Mesothelial cell of epicardium (in vitro differentiated cells): ENCODE measurements at places on chromosomes 3 and 15. TPM values are rescaled to one million over a fixed set of nuclear protein-coding genes. Genes with fewer than 3 reads are reported as not detected.

GRCh38 chr3:105140899-105141367 lies 225.8 kb upstream of the ALCAM start:
- no peak overlapping the region for H3K4me3 ChIP-seq
- no peaks in the 10 kb centered on the region for H3K36me3 ChIP-seq
- no peaks in the 10 kb centered on the region for H3K27me3 ChIP-seq
- no peak for DNase-seq
- peaks cover 5% of the 10 kb centered on the region for H3K4me1 ChIP-seq
- H3K27ac ChIP-seq, result no peak overlapping the region

Gene EFHB
- 1.0 to 2.7 TPM (median 1.1 TPM) in 3 replicates for total RNA-seq

GRCh38 chr15:82621970-82622369 lies 25.2 kb downstream of the CPEB1 start:
- no peak for DNase-seq
- H3K4me1 ChIP-seq, result no peaks in the 10 kb centered on the region
- no peak overlapping the region for H3K27ac ChIP-seq
- no peaks in the 10 kb centered on the region for H3K36me3 ChIP-seq
- peaks cover 23% of the 10 kb centered on the region for H3K27me3 ChIP-seq

DNA sequence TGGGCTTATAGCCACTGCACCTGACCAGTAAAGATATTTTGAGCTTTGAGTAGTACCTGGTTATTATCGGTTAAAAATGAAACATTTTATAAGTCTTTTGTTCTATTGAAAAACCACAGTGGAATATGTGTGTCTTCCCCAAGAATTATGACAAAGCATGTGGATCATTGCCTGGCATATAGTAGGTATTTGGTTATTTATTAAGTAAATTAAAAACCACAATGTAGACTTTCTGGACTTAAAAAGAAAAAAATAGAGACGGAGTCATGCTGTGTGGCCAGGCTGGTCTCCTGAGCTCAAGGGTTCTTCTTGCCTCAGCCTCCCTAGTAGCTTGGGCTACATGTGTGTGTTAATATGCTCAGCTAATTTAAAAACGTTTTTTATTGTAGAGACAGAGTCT lies 43.5 kb downstream of the UBE2E2 start:
- H3K4me3 ChIP-seq, result no peak overlapping the region
- no peak overlapping the region for H3K27ac ChIP-seq
- peaks cover 2% of the 10 kb centered on the region for H3K4me1 ChIP-seq
- no peaks in the 10 kb centered on the region for H3K36me3 ChIP-seq
- no peak for DNase-seq

Gene SERPINI1
- total RNA-seq, result 5.2 to 6.1 TPM (median 5.8 TPM) in 3 replicates

GRCh38 chr3:4417449-4417848 lies 49.6 kb downstream of the SUMF1 start:
- no peak overlapping the region for H3K4me3 ChIP-seq
- H3K27ac ChIP-seq, result no peak overlapping the region
- no peak for DNase-seq
- H3K27me3 ChIP-seq, result no peaks in the 10 kb centered on the region
- peaks cover 6% of the 10 kb centered on the region for H3K36me3 ChIP-seq
- H3K4me1 ChIP-seq, result no peaks in the 10 kb centered on the region

DNA sequence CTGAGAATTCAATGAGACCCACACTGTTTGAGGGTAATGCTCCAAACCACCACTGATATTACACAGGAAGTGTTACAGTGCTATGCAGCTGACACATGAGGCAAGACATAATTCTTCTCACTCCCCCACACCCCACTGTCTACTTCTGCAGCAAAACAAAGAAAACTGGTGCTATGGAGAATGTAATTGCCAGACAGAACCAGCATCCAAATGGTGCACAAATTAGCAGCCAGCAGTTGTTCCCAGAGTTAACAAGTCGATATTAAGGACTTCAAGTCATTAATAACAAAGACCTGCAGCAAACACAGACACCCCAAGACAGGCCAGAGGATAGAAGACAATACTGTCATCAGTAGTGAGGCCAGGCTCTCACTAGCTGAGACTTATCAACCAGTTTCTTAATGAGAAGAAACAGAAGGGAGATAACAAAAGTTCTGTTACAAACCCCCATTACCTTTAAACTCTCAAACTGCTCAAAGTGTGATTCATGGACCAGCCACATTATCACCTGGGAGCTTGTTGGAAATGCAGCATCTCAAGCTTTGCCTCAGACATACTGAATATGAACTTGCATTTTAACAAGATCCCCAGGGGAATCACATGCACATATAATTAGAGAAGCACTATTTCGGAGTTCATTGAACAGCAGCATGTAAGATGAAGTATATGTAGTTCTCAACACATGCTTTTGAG lies 58.7 kb upstream of the FNDC3B start:
- no peak overlapping the region for H3K27ac ChIP-seq
- H3K36me3 ChIP-seq, result no peaks in the 10 kb centered on the region
- H3K4me3 ChIP-seq, result no peak overlapping the region
- peaks cover 18% of the 10 kb centered on the region for H3K4me1 ChIP-seq
- DNase-seq, result no peak

Gene RHOV
- 3.4 to 4.4 TPM (median 3.4 TPM) in 3 replicates for total RNA-seq

DNA sequence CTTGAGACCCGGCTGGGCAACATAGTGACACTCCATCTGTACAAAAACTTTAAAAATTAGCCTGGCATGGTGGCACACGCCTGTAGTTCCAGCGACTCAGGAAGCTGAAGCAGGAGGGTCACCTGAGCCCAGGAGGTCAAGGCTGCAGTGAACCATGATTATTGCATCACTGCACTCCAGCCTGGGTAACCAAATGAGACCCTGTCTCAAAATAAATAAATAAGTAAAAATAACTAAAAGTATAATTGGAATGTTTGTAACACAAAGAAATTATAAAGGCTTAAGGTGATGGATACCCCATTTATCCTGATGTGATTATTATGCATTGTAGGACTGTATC lies 38.6 kb downstream of the MYO1E start:
- no peaks in the 10 kb centered on the region for H3K36me3 ChIP-seq
- H3K27ac ChIP-seq, result no peak overlapping the region
- no peaks in the 10 kb centered on the region for H3K27me3 ChIP-seq
- no peak for DNase-seq

Gene POTEB3
- not detected in 3 replicates for total RNA-seq

Gene C3orf52
- 4.2 to 4.7 TPM (median 4.5 TPM) in 3 replicates for total RNA-seq

Gene MST1
- 101 to 109 TPM (median 103 TPM) in 3 replicates for total RNA-seq

DNA sequence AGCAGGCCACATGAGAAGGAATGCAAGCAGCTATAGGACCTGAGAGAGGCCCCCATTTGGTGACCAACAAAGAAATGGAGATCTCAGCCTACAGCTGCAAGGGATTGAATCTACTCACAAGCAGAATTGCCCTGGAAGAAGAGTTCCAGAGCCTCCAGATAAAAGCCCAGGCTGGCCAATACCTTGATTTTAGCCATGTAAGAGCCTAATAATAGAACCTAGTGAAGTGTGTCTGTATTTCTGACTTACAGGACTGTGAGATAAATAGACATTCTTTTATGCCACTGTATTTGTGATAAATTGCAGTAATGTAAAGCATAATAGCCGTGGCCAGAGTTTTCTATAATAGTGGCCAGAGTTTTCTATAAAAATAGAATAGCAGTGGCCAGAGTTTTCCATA lies 254.6 kb downstream of the PYDC2 start:
- no peak overlapping the region for H3K4me3 ChIP-seq
- H3K27me3 ChIP-seq, result no peaks in the 10 kb centered on the region
- peaks cover 2% of the 10 kb centered on the region for H3K4me1 ChIP-seq
- H3K27ac ChIP-seq, result no peak overlapping the region

DNA sequence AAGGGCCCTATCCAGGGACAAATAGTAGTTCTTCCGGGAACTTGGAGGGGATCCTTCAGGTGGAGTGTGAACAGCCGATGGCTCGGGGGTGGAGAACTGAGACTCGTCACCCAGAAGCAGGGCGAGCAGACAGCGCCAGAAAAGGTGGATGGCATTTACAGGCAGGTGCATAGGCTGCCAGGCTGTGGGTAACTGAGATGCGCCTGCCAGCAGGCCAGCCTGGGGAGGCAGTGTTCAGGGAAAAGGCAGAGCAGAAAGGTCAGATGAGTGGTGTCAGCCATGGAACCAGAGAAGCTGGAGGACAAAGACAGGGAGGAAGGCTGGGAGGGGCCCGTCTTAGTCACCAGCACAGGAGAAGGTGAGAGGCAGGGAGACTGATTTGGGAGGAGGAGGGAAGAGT lies 53.0 kb upstream of the SEC22A start:
- no peaks in the 10 kb centered on the region for H3K27me3 ChIP-seq
- H3K36me3 ChIP-seq, result peaks cover 27% of the 10 kb centered on the region
- no peak for DNase-seq

GRCh38 chr3:52144796-52145735 lies 9.2 kb downstream of the POC1A start:
- H3K36me3 ChIP-seq, result no peaks in the 10 kb centered on the region
- no peak overlapping the region for H3K27ac ChIP-seq
- DNase-seq, result no peak
- no peaks in the 10 kb centered on the region for H3K27me3 ChIP-seq

- H3K4me3 ChIP-seq, result peak overlapping the region; percentile 39
- peak overlapping the region; percentile 56 for H3K27ac ChIP-seq
- H3K36me3 ChIP-seq, result no peaks in the 10 kb centered on the region
- peaks cover 9% of the 10 kb centered on the region for H3K4me1 ChIP-seq
Observed at GRCh38 chr15:94070356-94071295, 160.7 kb upstream of the MCTP2 start.

- no peak for DNase-seq
- H3K36me3 ChIP-seq, result no peaks in the 10 kb centered on the region
- H3K27me3 ChIP-seq, result peaks cover 11% of the 10 kb centered on the region
- no peak overlapping the region for H3K27ac ChIP-seq
Observed at GRCh38 chr3:72163809-72164634, 379.1 kb upstream of the PROK2 start.

DNA sequence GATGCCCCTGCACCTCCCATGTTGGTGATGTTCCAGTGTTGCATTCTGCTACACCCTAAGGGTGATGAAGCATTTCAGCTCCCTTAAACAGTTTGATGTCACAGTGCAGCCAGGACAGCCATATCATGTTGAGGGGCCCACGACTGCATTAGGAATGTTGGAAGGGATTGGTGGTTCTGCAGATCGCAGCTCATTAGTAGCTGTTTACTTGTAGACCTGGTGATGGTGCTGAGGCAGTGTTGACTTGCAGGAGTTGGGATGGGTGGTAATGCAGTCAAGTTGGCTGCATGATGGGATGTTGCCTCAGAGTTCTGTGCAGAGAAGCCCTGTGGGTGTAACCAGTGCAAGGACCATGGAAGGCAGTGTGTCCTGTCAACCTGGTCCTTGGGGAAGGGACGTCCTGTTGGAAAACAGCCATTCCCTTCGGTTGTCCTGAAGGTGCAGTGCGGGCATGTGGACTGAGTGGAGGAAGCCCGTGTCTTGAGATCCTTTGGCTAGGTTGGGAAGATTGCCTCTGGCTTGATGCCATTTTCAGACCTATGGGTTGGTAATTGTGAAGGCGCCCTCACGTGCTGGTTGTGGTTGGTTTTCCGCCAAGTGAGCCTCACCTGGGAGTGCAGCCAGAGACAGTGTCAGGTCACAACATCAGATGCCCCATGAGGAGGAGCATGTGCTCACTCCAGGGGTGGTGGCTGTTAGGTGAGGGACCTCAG lies 100.7 kb downstream of the SNRPN start:
- H3K36me3 ChIP-seq, result peaks cover 99% of the 10 kb centered on the region
- H3K27me3 ChIP-seq, result no peaks in the 10 kb centered on the region
- H3K27ac ChIP-seq, result no peak overlapping the region
- H3K4me3 ChIP-seq, result no peak overlapping the region
- no peak for DNase-seq
